ENCODE measurements at places on chromosomes 3 and 15.

DNA sequence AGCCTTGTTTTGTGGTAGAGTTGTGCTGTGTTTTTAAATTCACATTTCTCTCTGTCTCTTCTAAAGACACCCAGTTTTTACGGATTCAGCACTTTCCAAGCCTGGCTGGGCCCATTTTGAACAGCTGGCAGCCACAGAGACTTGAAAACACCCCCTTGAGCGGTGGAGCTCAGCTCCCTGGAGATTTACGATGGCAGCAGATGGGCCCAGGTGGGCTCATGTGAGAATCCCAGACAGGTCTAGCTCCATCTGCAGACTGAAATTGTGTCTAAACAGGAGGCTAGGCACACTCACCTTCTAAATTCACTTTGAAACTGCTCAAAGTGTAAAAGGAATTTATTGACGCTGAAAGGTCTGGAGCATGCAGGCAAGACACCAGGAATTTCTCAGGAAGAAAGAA lies 232.0 kb upstream of the HES1 start:
- ATAC-seq, result no peak

- ATAC-seq, result peak; percentile 67
These were observed 12.5 kb upstream of the CAMKV start for GRCh38 chr3:49882166-49882565.

DNA sequence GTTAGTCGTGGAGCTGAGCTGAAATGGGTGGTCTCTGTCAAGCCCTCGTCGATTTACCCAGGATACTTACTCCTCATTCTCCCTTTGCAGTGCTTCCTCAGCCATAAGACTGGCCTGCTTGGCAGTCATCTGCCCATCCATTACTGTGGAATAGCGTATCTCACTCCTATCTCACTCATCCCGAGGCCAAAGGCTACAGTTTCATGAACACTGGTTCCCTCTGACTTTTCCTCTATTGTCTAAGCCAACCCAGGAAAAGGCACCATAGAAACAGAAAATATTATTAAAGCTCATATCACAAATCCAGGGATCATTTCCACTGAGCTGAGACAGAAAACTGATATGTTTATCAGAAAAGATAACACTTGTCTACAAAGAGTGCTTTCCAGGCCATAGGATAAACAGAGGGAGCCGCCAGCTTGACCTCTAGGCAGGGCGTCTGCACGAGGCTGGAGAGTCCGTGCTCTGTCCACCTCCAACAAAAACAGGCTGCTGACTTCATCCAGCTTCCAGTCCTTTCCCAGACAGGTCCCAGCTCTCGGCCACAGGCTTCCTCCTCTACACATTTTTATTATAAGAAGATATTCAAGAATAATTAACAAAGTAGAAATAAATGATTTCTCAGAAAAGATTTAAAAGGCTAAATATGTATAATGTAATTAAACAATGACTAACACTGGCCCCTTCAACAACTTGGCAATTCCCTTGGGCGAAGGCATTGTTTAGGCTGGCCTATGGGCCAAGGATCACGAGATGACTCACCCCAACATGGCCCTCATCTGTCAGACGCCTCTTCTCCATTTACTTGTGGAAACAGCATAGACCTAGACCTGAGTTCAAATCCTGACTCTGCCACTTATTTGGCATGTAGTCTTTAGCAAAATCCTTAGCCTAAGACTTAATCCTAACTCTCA lies 27.4 kb upstream of the BOC start:
- ATAC-seq, result no peak

GRCh38 chr3:166527325-166527724 lies 690.1 kb upstream of the BCHE start:
- no peak for ATAC-seq

GRCh38 chr3:49529567-49529966 lies 24.7 kb upstream of the BSN start:
- ATAC-seq, result no peak

- ATAC-seq, result no peak
These were observed 3.9 kb downstream of the C3orf22 start for GRCh38 chr3:126554560-126555525.

- no peak for ATAC-seq
These were observed 81.9 kb upstream of the PTX3 start for GRCh38 chr3:157354722-157355121.

DNA sequence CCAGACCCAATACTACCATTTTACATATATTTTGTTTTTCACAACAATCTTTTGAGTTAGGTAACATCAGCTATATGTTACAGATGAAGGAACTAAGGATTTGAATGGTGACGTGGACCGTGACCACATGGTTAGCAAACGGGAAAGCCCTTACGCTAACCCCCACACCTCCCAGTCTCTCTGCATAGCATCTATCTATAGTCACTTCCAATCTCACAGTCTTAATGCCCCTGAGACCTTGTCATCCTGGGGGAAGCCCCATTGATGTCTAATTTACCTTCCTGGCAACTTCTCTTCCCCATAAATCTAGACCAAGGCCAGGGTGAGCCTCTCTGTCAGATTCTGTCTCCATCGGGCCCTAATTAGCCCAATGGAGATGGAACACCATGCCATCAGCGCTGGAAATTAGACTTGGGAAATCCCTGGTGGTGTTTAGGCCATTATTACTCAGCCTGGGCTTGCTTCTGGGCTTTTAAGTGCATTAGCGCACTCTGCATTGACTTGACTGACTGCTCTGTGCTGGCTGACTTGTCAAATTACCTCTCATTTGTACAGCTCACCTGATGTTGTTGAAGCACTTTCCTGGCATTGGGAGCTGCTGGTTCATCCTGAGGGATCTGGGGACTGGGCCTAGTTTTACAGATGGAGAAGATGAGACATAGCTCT lies 34.0 kb upstream of the SH3GL3 start:
- no peak for ATAC-seq

DNA sequence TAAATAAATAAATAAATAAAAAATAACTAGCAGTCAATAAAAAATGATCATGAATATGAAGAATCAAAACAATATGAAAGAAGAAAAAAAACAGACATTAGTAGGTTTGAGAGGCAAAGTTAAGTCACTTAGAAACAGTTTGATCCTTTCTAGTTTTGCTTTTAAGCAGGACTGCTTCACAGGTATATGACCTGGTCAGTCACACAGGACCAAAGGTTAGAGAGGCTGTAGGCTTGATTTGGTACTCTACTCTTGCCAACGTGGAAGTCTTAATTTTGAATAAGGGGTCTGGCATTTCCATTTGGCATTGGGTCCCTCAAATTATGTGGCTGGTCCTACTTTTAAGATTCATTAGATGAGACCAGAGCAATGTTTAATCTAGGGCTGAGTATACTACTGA lies 441.7 kb upstream of the NECTIN3 start:
- no peak for ATAC-seq

DNA sequence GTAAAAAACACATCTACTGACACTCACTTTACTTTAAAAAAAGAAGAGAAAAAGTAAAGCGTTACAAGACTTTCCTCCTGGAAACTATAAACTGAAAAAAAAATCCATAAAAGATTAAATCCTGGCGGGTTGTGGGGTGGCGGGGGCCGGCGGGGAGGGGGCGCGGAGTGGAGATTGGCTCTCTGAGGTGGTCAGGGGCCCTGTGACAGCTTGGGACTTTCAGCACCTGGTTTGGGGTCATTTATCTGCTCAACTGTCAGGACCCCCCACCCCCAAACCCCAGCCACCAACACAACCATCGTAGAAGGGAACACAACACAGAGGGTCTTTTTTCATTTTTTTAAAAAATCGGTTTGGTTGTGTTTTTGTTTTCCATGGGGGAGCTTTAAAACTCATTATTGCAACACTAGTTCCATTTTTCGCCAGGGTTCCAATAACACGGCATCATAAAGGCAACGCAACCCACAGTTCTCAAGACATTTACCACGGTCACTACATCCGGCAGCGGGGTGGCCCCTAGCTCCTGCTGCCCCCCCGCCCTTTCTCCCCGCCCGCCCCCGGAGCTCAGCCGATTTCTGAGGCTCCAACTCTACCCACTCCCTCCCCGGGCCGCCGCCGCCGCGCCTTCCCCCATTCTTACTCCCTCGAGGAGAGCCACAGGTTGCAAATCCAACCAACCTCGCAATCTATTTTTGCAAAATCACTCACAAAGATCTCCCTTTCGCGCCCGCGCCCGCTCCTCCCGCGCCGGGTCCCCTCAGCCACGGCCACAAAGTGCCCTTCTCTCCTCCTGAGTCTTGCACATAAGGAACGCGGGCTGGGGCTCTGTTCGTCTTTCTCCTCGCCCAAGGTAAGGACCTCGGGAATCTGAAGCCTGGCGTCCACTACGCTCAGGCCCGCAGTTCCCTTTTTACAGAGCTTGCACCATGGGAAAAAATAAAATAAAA lies 1.8 kb downstream of the BCL6 start:
- ATAC-seq, result no peak

Measured in gastroesophageal sphincter (tissue), 4 donors.